GM18507 (cell line): ENCODE measurements at places on chromosomes 11 and 22.

DNA sequence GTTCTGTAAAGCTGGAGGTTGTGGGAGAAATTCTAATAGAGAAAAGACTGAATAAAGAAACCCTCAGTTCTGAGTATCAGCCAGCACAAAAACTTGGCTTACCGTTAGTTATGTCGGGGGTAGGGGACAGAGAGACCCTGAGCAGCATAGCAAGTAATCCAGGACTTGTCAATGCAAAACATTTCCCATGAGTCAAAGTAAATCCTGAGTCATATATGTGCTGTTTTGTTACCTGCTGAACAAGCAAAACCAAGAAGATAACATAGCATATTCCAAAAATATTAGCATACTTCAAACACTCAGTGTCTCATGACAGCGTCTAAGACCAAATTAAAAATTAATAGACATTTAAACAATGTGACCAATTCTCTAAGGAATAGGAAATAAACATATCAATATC is 75.1 kb upstream of the LUZP2 start:
- no peak for DNase-seq

GRCh38 chr11:93775289-93775688 is 8.8 kb upstream of the MED17 start:
- DNase-seq, result no peak

- no peak for DNase-seq
Observed at GRCh38 chr11:88806410-88806809, 259.4 kb downstream of the GRM5 start.

DNA sequence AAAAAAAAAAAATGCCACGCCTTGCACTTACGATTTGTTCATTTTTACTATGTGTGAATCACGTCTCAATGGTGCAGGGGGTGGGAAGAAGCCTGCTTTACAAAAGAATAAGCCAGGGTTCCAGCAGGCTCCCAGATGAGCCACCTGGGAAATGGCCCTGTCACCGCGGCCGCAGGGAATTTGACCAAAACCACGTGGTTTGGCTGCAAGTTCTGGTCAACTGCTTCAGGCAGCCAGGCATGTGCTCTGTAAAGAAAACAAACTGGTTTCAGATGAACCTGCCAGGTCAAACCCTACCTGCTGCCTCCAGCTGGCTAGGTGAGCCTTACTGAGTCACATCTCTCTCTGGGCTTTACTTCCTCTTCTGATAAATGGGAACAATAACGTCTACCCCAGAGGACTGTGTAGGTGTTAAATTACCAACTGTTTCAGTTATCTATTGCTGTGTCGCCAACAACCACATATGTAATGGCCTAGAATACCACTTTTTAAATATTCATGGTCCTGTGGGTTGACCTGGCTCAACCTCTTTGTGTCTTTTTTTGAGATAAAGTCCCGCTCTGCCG is 30.5 kb upstream of the GCAT start:
- peak; percentile 48 for DNase-seq

GRCh38 chr22:19610518-19611253 is 86.5 kb upstream of the CLDN5 start:
- no peak for DNase-seq

- no peak for DNase-seq
Observed at GRCh38 chr11:112889446-112889845, 71.8 kb upstream of the NCAM1 start.

DNA sequence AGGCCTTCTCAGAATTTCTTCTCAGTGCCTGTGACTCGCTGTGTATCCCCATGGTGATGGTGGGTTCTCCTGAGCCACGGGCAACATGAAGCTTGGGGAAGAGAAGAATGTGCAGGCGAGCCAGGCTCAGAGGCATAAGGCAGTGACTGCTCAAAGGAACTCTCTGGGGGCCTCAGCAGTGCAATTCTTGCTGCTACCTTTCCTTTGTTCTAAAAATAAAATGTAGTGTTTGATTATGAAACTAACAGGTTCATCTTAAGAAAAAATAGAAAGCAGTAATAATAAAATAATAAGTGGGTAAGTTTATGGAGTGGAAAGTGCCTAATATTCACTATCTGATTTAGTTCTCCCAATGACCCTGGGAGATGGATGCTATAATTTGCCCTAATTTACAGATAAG is 46.7 kb downstream of the MEI1 start:
- no peak for DNase-seq

DNA sequence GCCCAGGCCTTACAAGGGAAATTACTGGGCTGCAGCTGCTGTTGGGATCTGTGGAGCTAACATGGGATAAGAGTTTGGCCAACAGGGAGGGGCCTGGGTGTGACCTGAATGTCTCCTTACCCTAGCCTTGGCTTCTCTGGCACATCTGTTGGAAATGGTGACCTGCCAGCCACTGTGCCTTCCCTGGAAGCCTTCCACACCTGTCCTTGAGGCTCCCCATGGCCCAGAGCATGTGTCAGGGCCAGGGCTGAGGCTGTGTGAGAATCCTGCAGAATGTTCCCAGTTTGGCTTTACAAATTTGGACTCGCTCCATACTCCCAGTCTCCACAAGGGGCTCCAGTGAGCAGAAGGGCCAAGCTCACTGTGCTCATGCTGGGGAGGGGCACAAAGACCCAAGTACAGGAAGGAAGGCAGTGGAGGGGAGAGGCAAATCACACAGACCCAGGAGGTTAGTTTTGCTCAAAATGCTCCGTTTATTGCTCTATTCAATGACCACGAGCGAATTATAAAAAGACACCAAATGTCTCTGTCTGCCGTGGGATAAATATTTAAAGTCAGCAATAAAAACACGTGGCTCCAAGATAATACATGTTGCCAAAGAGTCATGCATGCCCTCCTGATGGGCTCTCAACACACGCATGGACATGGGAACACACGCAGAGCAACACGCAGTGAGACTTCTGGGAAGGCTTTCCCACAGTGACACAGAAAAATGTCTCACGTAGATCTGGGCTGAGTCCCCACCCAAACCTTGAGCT is 1.7 kb upstream of the IGSF22 start:
- DNase-seq, result peak; percentile 40

DNA sequence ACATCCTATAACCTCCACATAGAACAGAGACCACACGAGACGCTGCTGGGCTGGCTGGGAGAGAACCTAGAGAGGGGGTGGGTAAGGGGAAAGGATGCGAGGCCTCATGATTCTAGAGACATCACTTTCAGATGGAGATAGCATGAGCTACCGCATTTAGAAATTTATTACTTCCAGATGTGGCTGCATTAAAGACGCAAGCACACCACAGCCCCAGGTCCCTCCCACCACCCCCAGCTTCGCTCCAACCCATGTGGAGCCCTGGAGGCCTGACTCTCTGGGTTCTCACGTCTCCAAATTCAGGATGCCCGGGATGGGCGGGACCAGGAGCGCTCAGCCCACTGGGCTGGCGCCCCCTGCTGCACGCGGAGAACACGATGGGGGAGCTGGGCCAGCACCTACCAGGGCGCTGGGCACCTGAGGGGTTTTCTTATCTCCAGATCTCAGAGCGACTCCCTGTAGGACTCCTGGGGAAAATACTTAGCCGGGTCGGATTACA is 13.6 kb downstream of the MRPL21 start:
- no peak for DNase-seq

GRCh38 chr11:108269583-108269982 is 46.7 kb downstream of the ATM start:
- no peak for DNase-seq

- no peak for DNase-seq
Observed at GRCh38 chr11:127806501-127806900, 780.9 kb downstream of the ETS1 start.

- DNase-seq, result no peak
Observed at GRCh38 chr11:101812546-101812945, 102.3 kb upstream of the CEP126 start.

- peak; percentile 12 for DNase-seq
Observed at GRCh38 chr11:94183886-94184264, 55.2 kb downstream of the PANX1 start.

DNA sequence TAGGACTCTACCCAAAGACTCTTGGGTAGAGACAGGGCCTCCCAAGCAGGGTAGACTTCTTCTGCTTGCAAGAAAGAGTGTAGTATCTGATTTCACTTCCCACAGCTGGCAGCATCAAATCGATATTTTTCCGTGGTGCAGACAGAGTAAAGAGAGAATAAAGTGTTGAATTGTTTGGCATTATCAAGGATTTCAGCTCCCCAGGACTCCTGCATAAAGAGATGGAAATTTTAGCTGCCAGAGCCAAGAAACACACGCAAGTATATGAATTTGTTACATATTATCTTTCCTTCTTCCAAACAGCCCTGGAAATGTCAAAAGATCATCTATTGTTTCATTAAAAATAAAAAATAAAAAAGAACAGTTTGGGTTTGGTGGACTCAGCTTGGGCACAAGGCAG is 136.8 kb downstream of the PKNOX2 start:
- DNase-seq, result no peak

DNA sequence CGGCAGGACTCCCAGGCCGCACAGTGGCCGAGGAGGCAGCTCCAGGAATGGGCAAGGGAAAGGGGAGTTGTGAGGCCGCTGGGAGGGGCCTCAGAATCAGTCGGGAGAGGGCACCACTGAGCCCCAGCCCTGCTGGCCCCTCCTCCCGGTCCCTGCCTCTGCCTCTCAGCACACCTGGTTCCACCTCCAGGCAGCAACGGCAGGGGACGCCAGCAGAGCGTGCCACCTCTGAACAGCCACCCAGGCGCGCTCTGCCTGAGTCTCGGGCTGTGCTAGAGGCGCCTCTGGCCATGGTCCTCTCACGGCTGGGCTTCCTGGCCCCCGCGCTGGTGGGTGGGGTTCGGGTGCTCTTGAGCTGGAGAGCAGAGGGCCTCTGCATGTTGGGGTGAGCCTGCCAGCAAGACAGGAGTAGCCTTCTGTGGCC is 33.0 kb downstream of the MOB2 start:
- peak; percentile 72 for DNase-seq

DNA sequence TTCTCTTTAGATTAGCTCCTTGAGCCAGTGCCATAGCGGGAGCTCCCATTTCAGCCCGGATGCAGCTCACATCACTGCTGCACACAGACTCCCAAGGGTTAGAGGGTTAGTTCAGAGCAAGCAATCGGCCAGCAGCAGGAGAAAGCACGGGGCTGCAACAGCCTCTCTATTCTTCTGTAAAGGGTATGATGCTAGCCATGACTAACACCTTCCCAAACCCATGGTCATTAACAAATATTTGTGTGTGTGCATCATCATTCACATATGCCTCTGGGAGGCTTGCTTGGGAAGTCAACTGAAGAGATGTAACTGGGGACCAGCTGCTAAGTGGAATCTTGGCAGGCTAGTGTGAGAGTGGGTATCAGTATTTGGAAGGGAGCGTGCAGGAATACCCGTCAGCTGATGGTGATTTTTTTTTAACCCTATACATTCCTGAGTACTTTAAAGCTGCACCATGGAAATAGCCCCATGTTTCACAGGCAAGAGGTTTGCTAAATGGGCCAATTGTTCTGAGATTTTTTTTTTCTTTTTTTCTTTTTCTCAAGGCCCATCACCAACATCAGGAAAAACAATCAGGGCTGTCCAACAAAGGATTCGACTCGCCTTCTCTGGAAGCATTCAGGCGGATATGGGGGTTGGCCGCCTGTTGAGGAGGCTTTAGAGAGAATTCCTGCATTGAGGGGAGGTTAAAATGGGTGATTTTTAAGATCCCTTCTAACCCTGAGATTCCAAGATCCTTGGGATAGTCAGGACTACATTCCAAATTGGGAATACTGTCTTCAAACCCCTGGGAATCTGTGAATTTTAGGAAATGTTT is 33.2 kb upstream of the CCDC89 start:
- DNase-seq, result no peak

DNA sequence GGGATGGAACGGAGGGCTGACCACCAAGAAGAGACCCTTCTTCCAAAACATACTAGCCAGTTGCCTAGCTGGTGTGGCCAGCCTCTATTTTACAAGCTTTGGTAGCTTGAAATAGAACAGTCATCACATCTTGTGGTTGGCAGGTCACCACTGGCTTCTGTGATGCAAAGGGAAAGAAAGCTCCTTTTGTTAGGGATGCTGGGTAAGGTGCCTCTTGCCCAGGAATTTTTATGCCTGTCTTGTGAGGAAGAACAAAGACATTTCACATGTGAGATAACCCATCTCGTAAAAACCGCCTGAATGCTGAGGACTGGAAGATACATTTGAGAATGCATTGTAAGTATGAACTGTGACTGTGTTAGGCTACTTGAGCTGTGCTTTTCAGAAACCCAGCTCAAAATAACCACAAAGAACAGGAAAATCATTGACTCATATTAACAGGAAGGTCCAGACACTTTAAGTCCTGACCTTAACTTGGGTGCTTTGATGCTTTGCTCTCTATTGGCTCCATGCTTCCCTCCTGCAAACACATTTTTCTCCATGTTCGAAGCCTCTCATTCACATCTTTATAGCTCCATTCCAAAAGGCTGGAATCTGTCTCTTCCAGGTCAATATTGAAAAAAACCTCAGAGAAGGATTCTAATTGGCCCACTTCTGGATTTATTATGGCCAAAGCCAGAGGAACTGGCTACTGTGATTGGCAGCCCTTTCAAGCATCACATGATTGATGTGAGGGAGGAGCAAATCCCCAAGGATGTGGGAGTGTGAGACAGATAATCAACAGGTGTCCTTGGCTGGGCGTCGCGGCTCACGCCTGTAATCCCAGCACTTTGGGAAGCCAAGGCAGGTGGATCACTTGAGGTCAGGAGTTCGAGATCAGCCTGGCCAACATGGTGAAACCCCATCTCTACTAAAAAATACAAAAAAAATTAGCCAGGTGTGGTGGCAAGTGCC is 53.9 kb downstream of the MICAL2 start:
- DNase-seq, result no peak

GRCh38 chr11:75445315-75445953 is 12.4 kb upstream of the KLHL35 start:
- DNase-seq, result peak; percentile 57

GRCh38 chr22:20404881-20405280 is 10.9 kb downstream of the ZNF74 start:
- no peak for DNase-seq

DNA sequence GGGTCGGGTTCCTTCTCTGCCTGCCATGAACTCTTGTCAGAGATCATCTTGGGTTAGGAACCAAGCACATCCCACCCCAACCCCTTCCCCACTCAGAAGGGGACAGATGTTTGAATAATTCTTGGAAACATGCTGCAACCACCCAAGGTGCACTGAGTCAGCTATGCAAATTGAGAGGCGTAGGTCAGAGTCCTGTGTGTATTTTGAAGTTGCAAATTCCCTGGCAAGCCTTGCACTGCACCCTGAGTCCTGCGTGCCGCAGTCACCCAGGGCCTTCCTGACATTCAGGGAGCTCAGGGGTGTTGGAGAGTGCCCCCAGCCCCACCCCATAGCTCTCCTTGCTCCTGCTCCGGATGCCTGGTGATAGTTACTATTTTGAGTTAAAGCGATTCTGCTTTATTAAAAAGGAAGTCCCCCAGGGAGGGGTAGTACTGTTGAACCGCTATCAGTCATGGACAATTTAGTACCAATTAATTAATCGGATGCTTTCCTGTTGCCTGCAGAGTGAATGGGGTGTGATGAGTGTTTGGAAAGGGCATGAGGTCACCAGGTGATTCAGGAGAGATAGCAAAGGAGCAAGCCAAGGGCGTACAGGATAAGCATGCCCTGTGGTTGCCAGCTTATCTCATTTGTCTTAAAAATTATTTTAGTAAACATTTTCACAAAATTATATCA is 123.7 kb downstream of the GRIK4 start:
- DNase-seq, result no peak

- DNase-seq, result no peak
Observed at GRCh38 chr22:41574847-41575381, 14.1 kb downstream of the CSDC2 start.

- peak; percentile 64 for DNase-seq
Observed at GRCh38 chr22:17237038-17237668, 17.9 kb upstream of the ADA2 start.
